ENCODE measurements at places on chromosomes 5 and 9.

DNA sequence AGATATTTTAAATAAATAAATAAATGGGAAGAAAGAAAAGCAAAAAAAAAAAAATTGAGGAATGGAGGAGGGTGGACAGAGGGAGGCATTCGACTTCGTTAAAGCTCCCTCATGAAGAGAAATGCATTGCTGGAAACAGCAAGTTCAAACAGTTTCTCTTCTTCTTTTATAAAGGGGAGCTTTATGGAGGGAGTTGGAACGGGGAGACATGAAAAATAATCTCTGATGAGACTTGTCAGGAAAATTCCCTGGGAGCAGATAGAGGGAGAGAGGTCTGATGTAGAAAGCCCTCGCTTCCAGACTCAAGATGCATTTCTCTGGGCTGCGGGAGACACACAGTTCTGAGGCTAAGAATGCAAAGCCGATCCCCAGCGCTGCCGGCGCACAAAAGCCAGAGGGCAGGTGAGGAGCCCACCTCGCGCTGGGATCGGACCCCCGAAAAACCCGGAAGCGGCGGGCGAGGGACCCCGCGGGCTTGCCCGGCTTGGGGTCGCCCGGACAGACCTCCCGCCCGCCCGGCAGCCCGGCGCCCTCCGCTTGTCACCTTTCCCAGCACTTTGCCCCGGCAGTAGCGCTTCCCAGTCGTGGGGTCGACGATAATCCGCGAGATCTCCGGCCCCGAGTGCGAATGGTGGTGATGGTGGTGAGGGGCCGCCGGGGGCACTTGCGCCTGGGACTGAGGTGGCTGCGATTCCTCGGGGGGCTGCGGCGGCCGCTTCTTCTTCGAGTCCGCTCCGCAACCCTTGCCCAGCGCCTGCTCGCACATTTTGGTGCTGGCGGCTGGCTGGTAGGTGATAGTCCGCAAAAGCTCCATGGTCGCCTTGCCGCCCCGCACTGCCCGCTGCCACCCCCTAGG lies 512 bp downstream of the PLK2 start:
- peak; percentile 9 for DNase-seq

DNA sequence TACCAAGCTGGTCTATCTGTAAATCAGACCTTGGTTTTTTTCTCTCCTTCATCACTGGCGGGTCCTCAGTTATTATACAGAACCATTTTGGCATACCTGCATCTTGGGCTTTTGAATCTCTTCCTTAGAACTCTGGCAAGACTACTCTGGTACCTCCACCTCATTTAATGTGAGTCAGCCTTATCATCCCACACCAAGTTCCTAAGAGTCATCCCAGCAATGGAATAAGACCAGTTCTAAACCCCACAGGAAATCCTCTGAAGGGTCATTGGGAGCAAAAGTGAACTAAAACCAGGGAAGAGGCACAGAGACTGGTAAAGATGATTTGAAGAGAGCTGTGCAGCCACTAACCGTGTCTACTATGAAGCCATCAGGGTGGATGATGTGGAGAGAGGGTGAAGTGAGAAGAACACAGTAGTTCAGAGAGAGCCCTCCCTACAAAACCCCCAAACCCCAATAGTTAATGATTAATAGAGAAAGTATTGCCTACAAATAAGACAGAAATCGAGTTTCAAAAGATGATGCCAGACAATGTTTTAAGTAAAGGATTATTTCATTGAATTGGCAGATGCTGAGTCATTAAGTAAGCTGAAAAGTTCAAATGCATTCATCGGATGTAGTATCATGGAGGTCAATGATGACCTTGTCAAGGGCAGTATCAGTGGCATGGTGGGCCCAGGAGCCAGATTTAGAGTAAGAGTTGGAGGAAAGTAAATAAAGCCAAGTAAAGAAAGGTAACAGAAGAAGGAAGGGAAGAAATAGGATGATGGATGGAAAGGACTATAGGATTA lies 85.4 kb downstream of the PCSK1 start:
- DNase-seq = no peak

DNA sequence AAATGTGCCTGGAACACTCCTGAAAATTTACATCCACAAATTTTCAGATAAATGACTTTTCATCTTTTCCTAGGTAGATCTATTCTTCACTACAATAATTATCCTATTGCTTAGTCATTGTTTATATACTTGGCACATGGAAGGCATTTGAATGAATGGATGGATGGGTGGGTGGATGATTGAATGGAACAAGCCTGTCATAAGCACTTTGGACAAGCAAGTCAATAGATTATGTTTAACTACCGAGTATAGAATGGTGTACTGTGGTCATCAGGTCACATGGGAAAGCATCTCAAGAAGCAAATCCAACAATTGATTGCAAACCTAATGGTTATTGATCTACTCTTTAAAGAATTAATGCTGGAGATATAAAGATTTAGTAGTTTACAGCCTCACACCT lies 114.4 kb upstream of the DMRTA1 start:
- DNase-seq = no peak

DNA sequence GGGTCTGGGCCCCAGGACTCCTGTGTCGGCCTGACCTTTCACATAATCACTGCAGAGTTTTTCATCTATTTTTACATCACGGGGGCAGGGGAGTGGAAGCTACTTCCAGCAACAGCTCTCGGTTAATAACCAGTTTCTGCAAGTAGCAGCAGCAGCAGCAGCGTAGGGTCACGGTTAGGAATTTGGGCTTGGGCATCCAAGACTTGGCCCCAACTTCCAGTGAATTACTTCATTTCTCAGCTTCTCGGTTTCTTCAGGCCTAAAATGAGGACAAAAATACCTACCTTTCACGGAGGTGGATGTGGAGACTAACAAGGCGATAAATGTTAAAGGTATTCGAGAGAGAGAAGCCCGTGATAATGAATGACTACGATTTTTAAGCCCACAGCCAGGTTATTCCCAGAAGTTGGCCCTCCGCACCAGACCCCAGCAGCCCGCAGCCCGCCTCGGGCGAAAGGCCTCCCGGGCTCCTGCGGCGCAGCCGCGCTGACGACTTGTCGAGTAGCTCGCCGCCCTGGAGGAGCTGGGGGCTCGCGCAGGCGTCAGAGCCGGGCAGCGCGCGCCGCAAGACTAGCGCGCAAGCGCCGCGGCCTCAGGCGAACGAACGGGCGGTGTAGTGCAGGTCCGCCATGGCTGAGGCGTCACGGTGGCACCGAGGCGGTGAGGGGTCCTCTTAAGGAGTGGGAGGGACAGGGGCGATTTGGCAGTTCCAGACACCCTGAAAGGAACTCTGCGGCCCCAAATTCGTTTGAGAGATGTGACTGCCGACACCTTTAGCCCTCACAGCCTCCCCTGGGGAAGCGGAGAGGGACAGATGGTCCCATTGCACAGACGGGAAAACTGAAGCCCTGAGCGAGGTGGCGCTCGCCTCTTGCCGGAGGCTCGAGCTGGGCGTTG lies at the start of gene PKD2L2:
TSS of gene PKD2L2 (plus strand) at position 595 of the 897 bp plus-strand sequence. CDS start at position 630, 35 bp downstream.
- peak; percentile 66 for DNase-seq

GRCh38 chr9:72048850-72049249 lies 11.6 kb downstream of the C9orf57 start:
- DNase-seq = no peak

DNA sequence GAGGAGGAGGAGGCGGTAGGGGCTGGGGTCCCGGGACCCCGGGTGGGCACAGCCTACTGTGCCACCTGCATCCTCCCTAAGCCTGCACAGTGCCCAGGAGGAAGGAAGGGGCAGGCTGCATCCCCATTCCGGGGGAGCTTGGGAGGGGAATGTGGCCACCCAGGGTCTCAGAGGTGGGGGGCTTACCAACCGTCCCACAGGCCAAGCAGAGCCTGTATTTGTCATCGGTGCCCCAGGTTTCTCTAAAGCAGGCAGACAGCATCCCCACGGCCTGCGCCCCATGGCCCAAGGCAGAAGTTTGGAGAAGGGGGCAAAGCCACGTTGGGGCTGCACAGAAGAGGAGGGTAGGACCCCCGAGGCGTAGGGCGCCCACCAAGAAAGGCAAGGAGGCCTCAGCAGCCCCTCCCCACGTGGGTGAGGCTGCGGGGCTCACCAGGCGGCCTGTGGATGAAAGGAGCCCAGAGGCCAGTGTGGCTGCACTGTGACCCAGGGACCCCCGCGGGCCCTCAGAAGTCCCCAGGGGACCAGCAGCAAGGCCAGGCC lies 507 bp upstream of the GPSM1 start:
- DNase-seq = no peak

- no peak for DNase-seq
These were observed 2.3 kb downstream of the TNFSF8 start for GRCh38 chr9:114928136-114928535.

GRCh38 chr5:133682451-133682850 lies 70.1 kb upstream of the FSTL4 start:
- DNase-seq = no peak

DNA sequence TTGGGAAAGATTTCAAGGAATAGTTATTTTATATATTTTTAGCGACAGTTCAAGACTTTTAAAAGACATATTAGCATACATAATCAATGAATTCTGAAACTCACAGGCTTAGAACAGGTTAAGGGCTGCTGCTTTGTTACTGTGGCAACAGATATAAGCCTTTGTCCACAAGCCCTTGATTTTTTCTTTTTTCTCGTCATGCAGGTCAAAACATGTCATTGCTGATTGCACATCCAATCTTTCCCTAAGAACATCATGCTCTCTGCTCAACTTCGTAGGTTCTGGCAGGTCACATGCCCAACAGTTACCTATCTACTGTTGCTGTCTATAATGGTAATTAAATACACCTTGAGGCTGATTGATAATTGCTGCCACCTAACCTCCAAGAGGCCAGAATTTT lies 172.5 kb upstream of the PTPRD start:
- no peak for DNase-seq

GRCh38 chr5:109060378-109061025 lies 312.8 kb downstream of the FER start:
- no peak for DNase-seq

DNA sequence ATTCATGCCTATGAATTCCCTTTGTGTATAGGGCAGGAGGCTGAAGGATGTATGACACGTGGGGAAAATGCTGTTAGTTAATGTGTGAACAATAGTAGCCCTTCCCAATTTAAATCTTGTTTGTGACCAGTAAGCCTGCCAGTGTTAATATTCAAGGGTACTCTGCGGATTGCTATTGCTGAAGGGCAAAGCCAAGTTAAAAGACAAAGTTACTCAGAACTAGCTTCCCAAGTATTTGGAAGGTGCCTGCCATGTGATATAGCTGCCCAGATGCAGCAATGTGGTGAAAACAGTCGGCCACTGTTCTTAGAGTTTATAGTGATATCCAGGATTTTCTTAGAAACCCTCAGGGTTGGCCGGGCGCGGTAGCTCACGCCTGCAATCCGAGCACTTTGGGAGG lies 34.6 kb downstream of the MARVELD2 start:
- no peak for DNase-seq

GRCh38 chr5:13771011-13771571 lies 173.4 kb downstream of the DNAH5 start:
- DNase-seq = no peak

DNA sequence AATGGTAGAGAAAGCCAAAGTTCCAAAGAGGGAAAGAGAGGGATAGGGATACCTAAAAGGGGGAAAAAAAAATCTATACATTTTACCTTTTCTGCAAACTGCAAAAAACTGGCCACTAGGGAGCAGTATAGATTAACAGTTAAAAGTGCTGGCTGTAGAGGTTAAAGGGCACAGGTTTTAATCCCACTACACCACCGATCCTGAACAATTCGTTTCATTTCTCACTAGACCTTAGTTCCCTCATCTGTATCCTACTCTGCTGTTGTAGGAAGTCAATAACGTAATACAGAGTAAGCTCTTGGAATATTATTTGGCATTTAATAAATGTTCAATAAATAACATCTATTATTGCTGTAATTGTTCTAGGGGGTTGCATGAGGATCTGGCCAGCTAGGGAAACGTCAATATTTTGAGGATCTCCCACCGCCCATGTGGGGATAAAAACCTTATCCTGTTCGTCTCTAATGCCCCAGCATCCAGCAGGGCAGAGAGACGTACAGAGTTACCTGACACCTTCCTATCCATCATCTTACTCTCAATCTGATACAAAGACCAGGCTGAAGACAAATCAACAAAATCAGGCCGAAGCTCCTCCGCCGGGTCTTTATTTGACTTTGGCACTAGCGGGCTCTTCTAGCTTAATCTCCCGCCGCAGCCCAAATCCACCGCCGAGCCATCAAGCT lies 757 bp downstream of the CDC26 start:
- DNase-seq = no peak

DNA sequence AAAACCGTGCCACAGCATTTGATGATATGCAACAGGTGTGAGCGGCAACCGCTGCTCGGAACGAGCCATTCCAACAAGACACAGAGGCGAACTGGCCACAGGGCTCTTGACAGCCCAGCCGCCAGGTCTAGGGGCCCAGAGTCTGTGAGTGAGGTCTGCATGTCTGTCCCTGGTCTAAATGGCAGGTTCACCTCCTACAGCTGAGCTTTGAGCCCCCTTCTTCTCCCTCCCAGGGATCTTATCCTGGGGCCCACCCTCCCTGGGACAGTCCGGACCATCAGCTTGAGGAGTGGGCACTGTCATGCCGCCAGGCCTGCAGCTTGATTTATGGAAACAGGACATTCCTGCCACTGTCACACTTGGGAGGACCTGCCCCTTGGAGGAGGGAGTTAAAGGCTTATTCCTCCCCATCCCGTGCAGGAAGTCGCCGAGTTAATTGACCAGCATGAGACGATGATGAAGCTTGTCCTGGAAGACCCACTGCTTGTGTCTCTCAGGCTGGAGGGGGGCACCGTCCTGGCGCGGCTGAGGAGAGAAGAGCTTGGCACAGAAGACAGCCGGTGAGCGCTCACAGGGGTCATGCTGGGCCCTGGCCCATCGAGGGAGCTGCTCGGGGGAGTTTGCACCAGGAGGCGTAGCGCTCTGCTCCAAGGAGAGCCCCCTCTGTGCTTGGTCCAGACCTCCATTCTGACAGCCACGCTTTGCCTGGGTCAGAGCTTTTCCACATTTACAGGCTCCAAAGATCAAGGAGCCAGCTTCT lies 35.5 kb upstream of the LRRC14B start:
- no peak for DNase-seq

DNA sequence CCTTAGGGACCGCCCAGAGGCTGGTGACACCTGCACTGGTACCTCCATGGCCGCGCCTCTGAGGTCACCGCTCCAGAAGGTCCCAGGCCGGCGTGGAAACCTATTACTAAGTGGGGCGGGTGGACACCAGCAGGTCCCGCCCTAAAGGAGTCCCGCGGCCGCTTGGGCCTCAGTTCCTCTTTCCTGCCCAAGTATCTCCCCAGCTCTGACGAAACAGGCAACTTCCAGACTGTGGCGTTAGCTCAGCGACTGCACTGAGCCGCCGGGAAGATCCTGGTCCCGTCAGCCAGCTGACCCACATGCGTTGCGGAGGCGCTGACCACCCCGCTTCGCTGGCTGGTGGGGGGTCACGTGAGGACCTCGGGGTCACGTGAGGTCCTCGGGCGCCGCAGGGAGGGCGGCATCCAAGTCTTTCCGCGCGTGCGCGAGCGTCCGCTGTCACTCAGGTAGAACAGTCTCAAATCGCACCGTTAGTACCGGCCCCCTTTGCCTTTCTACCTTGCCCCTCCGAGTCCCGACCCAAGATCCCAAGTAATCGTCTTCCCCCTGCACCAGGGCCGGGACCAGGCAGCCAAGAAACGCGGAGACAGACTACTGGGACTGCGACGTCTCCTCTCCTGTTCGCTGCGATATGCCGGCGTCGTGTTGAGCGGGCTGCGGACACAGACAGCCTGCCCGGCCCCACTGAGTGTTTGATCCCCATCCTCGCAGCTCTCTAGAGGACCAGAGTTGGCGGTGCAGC lies 53.7 kb upstream of the KDM4C start:
- DNase-seq = peak; percentile 62

DNA sequence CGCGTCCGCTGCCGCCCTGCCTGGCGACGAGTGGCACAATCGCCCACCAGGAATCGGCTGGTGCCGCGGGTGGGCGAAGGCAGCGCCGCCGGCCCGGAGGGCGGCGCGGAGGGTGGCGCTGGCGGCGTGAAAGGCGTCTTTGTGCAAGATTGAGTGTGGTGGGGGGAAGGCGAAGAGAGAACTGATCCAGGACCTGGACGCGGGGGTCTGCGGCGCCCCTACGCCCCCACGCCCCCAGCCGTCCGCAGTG lies 4.6 kb upstream of the RGMB start:
- DNase-seq = no peak

Data from stimulated activated CD8-positive, alpha-beta memory T cell treated with anti-CD3 and anti-CD28 coated beads, Interleukin-7, amount 100 ng/mL, for 1 hour (primary cell).